HFFc6 (cell line): ENCODE measurements at places on chromosomes 3 and 15.

- DNase-seq: no peak
These were observed 75.8 kb downstream of the ZPLD1 start for GRCh38 chr3:102510663-102511062.

DNA sequence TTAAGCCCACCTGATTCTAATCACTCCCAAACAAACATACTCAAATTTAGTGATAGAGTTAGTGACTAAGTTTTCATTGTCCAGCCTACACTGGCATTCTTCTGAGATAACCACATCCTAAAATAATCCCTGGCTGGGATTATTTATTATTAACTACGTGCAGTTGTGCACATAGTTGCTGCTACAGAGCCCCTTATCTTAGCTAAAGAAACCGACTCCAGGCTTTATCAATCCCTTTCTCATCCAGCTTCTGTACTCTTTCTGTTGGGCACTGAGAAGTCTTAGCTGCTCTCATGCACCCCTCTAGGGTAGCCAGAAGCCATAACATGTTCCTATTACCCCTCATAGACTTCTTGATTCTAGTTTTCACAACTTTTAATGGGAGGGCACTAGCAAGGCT lies 208.7 kb downstream of the MBNL1 start:
- no peak for DNase-seq

GRCh38 chr3:186529201-186529999 lies 14.8 kb downstream of the CRYGS start:
- no peak for DNase-seq

GRCh38 chr3:194727435-194728128 lies 41.9 kb downstream of the FAM43A start:
- DNase-seq: no peak

DNA sequence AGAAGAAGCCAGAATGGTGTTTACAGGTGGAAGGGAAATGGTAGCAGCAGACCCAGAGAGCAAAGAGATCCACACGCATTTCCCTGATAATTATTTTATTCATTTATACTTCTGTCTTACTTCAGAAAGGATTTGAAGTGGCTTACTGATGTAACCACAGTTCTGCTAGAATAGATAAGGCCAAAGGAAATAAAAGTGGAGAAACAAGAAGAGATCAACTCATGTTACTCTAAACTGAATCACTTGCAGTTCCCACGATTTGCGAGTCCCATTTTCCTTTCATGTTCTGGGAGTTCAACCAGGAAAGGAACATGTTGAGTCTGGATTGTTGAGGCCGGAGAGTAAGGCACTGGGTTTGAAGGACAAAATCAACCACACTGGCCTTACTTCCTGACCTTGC lies 151.8 kb downstream of the MYRIP start:
- DNase-seq: no peak

DNA sequence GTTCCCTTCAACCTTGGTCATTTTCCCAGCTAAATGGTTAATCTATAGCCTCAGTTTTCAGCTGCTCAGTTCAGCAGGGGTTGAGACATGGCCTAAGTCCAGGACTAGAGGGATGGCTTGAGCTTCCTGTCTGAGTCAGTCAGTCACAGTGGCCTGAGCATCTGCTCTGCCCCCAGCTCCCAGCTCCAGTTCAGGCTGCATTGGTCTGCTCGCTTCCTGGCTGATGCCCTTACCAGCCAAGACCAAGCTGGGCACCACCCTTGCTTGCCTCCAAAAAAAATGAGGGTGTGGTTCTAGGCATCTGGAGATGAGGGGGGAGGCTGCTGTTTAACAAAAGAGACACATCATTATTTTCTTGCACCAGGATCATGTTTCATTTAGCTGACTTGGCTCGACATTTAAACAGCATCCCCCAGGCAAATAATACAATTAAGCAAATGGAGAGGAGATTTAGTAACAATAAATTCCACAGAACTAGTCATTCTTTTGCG lies 70.7 kb downstream of the WNT5A start:
- DNase-seq: peak; percentile 91
